ENCODE measurements at places on chromosomes 7 and 10.

DNA sequence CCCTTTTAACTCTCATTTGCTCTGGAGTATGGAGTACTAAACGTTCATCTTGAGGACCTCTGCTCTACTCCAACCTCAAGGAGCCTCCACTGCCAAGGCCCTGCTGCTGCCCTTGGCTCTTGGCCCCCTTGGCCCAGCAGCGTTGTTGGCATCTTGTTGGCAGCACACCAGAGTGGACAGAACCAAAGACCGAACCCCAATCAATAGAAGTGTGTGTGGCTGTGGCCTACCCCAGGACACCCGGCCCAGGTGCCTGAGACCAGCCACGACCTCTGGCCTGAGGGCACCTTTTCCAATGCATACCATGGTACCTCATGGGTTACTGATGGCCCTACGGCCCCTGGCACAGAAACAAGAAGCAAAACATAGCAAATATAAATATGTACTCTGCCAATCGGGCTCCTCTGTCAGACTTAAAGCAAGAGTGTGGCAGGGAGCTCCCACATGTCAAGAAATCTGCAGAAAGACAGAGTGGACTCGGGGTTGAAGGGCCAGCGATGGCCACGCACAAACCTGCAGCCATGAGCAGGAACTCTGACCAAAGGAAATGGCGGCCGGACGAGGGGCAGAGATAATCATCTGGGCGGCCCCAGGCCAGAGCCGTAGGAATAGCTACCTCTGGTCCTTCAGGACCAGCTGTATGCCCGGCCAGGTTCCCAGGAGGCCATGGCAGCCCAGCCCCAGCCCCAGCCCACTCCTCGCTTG lies 2.9 kb downstream of the NPC1L1 start:
- no peak for DNase-seq

GRCh38 chr10:61985715-61986114 lies 84.2 kb downstream of the ARID5B start:
- DNase-seq, result no peak

DNA sequence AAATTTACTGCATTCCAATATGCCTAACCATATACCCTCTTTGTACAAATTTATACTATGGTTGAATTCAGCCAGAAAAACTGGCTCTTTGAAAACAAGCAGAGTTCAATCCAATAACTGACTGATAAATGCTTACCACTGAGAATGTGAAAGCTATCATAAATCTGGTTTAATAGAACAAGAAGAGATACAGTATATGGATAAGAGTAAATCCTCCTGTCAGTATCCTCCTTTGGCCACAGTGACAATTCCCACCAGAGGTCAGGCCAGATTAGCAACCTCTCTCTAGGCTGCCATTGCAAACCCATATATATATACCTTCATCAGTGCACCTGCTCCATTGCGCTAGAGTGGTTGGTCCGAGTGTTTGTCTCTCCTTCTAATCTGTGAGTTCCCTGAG lies 647.2 kb downstream of the GRM8 start:
- DNase-seq, result no peak

GRCh38 chr7:140084972-140085371 lies 22.2 kb upstream of the PARP12 start:
- DNase-seq, result no peak

DNA sequence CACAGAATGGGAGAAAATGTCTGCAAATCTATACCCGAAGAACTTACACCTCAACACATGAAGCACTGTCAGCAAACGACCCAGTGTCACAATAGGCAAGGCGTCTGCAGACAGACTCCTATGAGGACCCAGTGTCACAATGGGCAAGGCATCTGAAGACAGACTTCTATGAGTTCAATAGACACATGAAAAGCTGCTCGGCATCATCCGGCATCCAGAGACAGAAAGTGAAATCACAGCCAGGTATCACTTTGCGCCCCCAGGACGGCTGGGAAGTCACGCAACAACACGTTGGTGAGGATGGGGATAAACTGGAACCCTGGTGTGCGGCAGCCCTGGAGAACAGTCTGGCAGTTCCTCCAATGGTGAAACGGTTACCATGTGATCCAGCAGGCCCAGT lies 273.2 kb downstream of the ELFN1 start:
- DNase-seq, result no peak

GRCh38 chr10:87987206-87987605 lies 123.8 kb downstream of the PTEN start:
- DNase-seq, result no peak

DNA sequence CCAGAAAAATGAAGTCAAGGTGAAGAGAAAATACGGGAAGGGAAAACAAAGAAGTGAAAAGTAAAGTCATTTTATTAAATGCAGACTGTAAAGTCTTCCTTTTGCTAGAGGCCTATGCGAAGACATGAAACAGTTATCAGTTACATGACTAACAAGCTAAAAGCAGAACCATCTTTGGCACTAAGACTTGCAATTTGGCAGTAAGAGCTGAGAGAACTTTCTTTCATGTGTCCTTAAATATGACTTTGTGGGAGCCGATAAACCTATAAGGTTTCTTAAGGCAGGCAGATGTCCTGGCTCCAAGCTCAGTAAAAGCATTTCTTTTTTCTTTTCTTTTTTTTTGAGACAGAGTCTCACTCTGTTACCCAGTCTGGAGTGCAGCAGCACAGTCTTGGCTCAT lies 10.4 kb downstream of the ANLN start:
- no peak for DNase-seq

GRCh38 chr10:51180141-51180540 lies 105.9 kb downstream of the PRKG1 start:
- DNase-seq, result no peak

DNA sequence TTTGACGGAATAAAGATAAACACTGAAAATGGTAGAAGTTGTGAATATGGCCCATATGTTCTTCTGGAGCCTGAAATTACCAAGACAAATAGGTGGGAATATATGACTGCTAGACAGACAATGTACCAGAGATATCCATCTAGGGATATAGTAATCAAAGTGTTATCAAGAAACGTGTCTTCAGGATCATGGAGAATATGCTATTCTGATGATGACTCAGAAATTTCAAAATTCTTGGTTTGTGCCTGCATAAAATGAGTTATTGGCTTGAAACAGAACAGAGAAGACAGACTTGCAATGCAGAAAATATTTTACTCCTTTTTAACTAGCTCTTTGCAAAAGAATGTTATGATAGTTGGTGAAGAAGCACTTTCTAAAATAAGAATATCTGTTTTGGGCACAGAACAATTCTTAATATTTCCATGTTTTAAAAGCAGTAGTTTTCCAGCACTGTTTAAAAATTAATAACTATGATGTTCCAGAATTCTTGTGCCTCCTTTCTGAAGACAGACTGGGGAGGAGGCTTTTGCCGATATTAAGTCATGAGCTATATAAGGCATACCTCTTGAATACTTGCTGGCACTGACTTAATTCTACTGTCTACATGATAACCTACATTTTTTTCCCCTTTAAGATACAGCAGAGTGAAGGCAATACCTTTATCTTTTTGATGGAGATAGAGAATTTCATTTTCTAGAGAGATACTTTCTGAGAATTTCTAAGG lies 34.4 kb upstream of the CABCOCO1 start:
- no peak for DNase-seq

DNA sequence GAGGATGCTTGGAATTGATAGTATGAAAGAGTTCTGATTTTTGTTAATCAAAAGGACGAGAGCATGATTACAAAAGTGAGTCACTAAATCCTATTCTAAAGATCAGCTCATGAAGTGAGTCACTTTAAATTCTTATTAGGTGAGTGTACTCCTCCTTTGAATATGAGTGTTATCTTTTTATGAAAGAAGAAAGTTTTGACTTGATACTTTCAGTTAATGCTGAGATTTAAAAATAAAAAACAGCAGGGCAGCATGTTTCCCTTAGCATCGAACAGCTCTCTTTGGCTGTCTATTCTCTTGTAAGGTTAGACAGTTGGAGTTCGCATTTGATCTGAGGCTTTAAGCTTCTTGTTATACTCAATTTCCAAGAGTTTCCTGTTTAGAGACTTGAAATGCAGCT lies 222.0 kb downstream of the TWIST1 start:
- DNase-seq, result no peak
